ENCODE measurements at places on chromosomes 4 and X.

DNA sequence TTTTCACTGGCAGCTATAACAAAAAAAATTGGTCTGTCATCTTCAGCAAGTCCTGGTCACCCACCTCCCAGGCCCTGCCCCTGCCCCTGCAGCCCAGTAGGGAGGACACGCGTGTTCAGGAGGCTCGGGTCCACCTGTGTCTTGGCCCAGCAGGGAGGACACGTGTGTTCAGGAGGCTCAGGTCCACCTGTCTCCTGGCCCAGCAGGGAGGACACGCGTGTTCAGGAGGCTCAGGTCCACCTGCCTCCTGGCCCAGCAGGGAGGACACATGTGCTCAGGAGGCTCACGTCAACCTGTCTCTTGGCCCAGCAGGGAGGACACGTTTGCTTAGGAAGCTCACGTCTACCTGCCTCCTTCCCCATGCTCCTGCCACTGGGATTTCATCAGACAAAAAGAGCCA lies 44.9 kb downstream of the HTT-AS start:
- no peak for DNase-seq

- peak; percentile 19 for DNase-seq
Observed at GRCh38 chrX:50081282-50081889, 119.4 kb downstream of the AKAP4 start.

- DNase-seq: no peak
Observed at GRCh38 chr4:139910106-139910505, 243.9 kb downstream of the MAML3 start.

GRCh38 chr4:1619151-1619672 lies 64.9 kb downstream of the FAM53A start:
- no peak for DNase-seq

- no peak for DNase-seq
Observed at GRCh38 chr4:128220286-128221235, 67.1 kb downstream of the PGRMC2 start.

- DNase-seq: peak; percentile 62
Observed at GRCh38 chr4:184448821-184449220, 25.5 kb downstream of the IRF2 start.

- peak; percentile 34 for DNase-seq
Observed at GRCh38 chr4:76305971-76306881, at the start of gene STBD1. Gene STBD1 (plus strand): TSS chr4:76306733. CDS start chr4:76306770, 37 bp downstream.

DNA sequence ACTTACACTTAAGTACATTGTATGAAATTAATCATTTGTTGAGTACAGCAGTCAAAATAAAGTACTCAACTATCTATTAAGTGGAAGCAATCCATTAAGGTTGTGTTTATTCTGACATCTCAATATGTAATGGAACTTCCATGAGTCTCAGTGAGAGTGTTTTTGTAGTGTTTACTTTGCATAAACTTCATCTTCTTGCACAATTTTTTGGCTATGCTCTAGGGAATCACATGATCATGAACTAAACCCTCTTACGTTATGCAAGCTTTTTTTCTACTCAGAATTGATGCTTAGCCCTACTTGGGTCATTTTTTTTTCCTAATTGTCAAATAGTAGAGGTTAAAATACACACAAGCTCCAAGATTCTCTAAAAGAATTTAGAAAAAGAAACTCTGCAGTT lies 21.1 kb upstream of the PIGA start:
- DNase-seq: no peak
